ENCODE measurements at places on chromosomes 7 and 10.

- DNase-seq: no peak
Measured at GRCh38 chr7:159033473-159033825, 111.2 kb downstream of the VIPR2 start.

DNA sequence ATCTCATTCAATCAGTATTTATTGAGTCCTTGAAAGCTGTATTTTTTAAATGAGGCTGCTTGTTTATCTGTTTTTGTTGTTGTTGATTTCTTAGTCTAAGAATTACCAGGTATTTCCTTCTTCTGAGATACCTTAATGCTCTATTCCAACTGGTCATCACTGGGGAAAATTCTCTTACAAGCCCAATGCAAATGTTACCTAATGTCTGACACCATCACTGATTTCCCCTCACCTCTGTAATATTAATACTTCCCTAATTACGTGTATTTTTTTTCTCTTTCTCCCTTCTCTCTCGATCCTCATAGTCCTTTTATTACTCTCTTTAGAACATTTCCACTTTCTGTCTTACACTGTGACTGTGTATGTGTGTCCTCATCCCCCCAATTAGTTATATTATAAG lies 13.9 kb downstream of the HDAC9 start:
- no peak for DNase-seq

GRCh38 chr10:19815731-19816410 lies 361 bp upstream of the PLXDC2 start:
- no peak for DNase-seq

DNA sequence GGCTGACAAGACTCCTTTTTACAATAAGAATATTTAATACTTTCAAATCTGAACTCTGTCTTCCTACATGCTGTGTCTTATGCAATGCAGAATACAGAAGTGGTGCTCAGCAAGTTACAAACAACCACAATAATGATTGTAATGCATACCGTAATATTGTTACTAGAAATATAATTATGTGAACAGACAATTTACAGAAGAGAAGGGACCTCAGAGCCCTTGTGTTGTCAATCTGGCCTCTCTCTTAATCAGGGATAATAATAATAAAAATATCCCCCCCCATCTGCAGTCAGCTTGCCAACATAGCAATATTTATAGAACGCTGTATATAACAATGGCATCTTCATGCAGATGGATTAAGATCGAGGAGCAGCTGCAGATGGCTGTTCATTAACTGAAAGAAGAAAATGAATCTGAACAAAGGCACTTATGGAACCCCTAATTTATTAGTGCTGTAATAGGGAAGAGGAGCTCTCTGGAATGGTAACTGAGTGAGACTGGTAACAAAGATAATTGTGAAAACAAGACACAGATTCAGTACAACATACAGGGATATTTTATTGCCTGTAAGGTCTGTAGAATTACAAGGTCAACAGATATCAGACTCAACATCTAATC lies 106.3 kb downstream of the TMEM26 start:
- no peak for DNase-seq

Data from stimulated activated CD8-positive, alpha-beta memory T cell treated with anti-CD3 and anti-CD28 coated beads, Interleukin-15, amount 100 ng/mL, for 48 hours (primary cell).